ENCODE measurements at places on chromosomes 11 and 22. TPM values are rescaled to one million over a fixed set of nuclear protein-coding genes. Genes with fewer than 3 reads are reported as not detected.

DNA sequence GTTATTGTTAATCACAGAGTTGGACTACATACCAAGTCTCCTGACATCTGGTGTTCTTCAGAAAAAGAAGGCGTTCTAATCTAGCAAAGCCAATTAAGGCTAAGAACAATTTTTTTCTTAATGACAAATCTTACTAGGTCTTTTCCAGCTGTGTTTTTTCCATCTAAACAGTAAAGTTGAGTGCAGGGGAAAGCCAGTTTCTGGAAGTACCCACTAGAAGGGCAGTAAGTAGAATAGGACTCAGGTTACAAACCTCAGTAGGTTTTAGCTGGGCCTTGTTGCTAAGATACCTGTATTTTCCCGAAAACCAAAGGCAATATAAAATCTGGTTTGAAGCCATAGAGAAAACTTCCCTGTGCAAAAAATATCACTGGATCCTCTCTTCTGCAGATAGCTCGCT, 351.9 kb downstream of the ETS1 start:
- no peak for DNase-seq

- peak; percentile 32 for DNase-seq
Observed at GRCh38 chr11:77879218-77879617, 58.3 kb downstream of the AAMDC start.

DNA sequence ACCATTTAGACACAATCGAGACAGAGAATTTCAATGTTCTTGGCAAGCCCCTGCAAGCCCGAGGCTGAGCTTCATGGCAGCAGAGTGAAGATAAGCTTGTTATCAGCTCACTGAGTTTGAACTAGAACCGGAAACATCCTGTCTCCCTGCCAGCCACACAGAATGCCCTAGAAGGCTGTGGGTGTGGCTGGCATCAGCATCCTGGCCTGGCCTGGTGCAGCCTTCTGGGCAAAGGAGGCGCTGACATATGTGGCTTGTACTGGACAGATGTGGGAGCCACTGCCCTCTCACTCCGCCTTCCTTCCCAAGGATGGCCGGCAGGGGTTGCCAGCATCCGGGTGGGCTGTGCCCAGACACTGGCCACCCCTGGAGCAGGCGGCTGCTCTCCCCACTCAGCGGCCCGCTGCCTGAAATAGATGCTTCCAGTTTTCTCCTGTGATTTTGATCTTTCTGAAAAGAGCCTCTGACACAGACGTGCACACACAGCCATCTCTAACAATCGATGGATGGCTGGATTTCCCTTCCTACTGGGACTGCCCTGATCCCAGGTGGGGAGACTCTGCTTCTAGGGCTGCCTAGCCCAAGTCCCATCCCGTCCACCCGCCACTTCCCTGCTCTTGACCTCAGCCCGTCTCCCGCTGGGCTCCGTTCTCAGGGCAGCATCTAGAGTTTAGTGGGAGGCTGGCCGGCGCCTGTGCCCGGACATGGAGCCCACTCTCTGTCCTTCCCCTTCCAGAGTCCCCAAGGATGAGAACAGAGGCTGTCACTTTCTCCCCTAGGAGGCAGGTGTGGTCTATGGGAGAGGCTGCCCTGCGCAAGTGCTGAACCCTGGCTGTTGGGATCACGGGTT, 149.7 kb downstream of the CTTN start:
- no peak for DNase-seq

- no peak for DNase-seq
Observed at GRCh38 chr11:16744128-16744725, 5.8 kb downstream of the C11orf58 start.

DNA sequence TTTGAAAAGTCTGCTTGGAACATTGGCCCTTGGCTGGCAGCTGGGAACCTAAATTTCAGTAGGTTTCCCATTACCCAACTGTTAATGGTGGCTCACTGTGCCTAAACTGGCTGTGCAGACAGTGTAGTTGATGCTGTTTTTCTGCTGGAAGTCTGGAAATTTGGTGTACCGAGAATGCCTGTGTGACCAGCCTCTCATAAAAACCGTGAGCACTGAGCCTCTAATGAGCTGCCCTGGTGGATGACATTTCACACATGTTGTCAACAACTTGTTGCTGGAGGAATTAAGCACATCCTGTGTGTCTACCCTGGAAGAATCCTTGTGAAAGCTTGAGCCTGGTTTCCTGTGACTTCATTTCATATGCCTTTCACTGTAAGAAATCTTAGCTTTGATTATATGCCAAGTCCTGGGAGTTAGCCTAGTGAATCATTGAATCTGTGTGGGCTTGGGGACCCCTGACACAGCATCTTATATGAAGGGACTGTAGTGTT, 131.1 kb downstream of the LDLRAD3 start:
- no peak for DNase-seq

DNA sequence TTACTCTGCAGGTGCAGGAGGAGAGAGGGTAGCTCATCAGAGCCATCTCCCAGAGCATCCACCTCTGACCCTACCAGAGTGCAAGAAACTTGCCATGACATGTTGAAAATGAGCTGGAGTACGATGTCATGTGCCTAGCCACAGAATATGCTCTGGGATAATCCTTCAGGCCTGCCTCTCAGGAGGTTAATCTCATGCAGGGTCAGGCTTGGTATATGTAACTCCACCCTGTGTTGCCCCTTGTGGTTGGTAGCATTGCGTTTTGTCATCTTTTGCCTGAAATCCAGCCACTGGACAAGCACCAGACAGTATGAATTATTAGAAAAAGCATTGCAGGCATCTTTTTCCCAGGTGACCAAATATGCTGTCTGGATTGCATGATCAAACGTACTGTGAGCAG, 36.2 kb downstream of the CNTF start:
- DNase-seq = no peak

- peak; percentile 54 for DNase-seq
Observed at GRCh38 chr11:94525546-94526324, 13.5 kb downstream of the C11orf97 start.

OR52A1 gene
- total RNA-seq = not detected

SLC37A2 gene
- 15.6 TPM for total RNA-seq

CDC45 gene
- 1.2 TPM for total RNA-seq

SHANK2 gene
- total RNA-seq = 4.5 TPM

MTA2 gene
- 79.1 TPM for total RNA-seq

IGLL5 gene
- total RNA-seq = 7.7 TPM
